HEK293T (cell line): ENCODE measurements at places on chromosomes 12 and 14.

DNA sequence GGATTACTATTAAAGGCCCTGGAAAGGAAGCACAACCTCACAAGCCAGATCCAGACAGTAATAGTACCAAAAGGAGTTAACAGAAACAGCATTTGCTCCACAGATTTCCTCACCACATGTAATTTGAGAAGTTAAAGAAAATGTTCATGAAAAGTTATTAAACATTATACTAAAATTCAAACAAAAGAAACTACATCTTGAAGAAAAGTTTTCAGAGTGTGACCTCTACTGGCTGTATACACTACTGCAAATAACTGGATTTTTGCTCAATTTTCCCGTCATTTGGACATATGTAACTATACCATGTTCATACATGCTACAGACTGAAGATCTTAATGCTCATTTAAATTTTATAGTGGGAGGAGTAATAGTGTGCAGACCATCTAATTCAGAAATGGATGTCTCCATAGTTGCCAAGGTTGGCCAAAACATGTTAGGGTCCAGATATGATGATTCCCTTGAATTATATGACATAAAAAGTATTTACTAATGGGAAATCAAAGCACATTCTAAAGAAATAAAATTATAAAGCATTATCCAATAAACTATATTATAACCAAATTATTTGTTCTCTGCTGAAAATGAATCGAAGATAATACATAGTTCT lies 5.6 kb downstream of the KRR1 start:
- DNase-seq: no peak

GRCh38 chr12:94689646-94690036 lies 39.3 kb upstream of the TMCC3 start:
- no peak for DNase-seq

GRCh38 chr14:67420102-67420739 lies 8.3 kb upstream of the PLEK2 start:
- peak; percentile 48 for DNase-seq

DNA sequence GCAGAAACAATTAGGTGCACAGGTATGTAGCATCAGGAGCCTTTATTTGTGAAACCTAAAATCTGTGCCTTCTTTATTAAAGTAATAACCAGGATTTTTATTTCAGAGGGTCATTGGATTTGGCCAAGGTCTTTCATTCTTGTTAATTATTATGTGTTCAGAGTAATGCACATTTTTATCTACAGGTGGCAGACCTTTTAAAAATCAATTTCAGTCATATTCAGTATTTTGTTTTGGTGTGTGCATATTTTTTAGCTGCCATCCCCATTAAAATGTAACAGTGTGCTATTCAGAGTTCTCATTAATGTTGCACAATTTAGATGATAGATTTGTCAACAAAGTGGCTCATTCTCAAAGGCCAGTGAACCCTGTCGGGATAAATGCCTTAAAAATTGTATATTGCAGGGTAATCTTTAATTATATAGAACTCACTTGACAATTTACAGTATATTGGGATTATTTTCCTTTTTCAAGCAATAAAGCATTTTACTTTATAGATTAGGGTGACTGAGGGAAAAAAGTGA lies 319.3 kb upstream of the SOX5 start:
- no peak for DNase-seq

- DNase-seq: no peak
Measured at GRCh38 chr14:54839701-54840119, 62.9 kb downstream of the GCH1 start.

DNA sequence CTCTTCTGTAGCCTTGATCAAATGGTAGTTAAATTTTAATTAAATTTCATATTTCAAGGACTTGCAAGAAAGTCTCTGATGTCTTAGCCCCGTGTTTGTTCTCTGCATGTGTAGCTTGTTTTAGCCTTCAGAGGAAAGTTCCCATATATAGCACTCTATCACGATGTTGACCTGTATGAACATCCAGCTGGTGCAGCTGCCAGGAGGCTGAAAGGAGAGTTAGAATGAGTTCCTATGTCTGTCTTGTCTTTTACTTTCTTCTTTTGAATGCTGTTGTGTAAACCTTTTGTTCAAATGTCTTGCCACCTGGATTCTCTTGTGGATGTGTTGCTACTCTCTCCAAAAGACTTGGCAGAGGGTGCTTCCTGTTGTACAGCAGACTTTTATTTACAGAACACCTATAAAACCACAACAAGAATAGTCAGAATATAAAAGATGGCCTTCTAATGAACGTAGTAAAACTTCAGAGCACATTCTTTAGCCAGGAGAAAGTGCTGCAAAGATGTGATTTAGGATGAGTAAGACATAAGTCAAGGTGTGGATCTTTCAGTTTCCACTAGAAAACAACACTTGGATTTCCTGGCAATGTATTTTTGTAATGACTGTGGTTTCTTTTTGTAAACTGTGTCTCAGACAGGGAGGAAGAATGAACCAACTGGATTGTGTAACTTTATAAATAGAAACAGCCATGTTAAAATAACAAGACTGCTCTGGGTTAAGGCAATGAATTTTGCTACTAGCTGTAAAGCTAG lies 17.2 kb downstream of the NAV3 start:
- no peak for DNase-seq

GRCh38 chr14:62665286-62665685 lies 380.0 kb downstream of the KCNH5 start:
- no peak for DNase-seq

DNA sequence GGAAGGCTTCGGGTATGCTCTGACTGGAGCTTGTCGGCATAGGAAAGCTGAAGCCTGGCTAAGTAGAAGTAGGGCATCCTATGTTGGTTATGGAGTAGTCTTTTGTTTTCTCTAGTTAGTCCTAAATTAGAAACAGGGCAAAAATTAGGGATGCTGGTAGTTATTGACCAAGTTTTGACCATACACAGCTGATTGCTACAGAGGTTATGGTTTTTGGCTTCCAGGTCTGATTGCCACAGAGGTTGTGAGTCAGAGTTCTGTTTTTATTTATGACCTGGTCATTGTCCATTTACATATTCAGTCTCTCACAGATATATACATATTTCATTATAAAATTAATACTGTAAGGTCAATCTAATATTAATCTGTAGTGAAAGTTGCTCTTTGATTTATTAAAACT lies 219.2 kb downstream of the FSCB start:
- no peak for DNase-seq

DNA sequence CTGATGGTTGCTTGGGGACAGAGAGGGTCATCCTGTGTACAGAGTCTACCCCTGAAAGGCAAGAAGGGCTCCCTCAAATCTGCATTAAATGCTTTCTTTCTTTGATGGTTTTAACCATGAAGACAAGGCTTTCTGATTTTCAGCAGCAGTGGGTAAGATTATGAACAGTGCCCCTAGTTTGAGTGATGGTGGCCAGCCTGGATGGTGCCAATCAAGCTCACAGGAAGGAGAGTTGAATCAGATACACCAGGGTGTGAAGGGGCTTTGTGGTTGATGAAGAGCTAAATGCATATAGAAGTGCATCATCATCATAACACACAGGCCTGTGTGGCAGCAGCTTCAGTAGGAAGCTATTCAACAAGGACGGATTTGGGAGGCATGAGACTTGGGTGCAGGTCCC lies 5.7 kb downstream of the KRT85 start:
- DNase-seq: no peak

DNA sequence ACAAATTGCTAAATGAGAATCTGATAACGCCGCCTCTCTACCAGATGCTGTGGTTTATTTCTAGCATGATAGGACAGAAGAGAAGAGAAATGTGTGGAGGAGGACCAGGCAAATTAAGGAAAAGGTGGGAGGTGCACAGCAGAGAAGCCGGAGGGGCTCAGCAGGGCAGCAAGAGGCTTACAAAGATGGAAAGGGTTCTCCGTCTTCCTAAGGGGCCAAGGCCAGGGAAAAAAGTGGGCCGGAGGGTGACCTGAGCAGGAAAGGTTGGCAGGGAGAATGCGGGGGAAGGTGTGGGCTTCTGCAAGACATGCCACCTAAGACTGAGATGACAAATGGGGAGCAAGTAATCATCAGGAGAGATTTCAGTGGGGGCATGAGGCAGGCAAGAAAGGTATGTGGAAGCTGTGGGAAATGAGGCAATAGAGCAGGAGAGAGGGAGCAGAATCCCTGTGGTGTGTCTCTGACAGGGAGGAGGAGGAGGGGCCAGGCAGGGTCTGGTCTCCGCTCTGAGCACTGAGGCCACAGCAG lies 18.7 kb downstream of the MANSC1 start:
- DNase-seq: no peak

DNA sequence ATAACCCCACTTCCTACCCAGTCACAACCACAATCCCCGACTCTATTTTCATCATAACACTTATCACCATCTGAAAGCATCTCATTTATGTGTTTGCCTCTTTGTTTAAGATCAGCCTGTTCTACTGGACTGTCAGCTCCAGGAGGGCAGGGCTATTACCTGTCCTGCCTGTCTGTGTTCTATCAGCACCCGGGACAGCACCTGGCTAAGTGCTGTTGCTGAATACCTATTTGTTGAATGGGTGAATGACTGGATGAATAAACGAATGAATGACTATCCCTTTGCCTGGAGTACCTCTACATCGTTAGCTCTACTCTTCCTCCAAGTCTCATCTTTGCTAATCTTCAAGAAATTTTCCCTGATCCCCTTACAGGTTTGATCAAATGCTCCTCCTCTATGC lies 69.0 kb downstream of the WSCD2 start:
- DNase-seq: no peak

- no peak for DNase-seq
Measured at GRCh38 chr12:114238808-114239207, 167.1 kb downstream of the TBX5 start.

DNA sequence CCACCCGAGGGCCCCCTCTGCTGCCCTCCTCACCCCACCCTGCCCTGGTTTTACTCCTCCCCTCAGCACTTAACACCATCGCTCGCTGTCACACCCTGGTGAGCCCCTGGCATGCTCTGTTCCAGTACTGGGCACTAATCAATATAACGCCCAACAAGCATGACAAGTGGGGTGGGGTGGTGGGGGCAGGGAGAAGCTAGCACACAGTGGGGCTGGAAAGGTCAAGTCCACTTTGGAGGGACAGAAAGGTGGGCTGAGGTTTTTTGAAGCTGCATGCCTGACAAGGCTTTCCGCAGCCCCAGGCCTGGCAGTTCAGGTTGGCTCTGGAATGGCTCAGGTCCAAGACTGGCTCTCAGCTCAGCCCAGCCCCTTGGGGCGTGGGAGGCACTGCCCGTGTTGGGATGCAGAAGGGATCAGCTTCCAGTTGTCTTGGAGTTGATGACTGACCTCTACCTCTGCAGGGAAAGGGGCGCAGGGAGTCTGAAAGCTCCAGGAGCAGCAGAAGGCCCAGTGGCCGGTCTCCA lies 34.1 kb downstream of the PLEKHG3 start:
- DNase-seq: no peak

DNA sequence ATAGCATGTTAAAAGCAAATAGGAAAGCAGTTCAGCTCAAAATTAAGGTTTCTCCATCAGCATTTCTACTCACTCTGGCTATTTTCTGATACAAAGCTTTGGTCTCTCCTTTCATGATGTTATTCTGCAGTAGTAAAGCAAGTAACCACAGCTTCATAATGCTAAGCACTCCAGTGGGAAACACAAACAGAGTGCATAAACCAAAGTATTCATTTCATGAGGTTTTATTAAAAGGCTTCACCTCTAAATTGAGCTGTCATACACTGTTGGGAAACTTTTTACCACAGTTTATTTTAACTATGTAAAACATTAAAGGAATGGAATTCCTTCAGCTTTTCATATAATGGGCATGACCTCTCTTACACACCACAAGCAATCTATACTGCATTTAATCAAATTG lies 157.9 kb upstream of the LMO3 start:
- DNase-seq: no peak

GRCh38 chr12:19689226-19689625 lies 249.9 kb downstream of the AEBP2 start:
- DNase-seq: no peak

- DNase-seq: no peak
Measured at GRCh38 chr14:80426683-80427082, 215.4 kb upstream of the DIO2 start.

GRCh38 chr14:57797160-57797559 lies 68.7 kb downstream of the SLC35F4 start:
- DNase-seq: no peak

DNA sequence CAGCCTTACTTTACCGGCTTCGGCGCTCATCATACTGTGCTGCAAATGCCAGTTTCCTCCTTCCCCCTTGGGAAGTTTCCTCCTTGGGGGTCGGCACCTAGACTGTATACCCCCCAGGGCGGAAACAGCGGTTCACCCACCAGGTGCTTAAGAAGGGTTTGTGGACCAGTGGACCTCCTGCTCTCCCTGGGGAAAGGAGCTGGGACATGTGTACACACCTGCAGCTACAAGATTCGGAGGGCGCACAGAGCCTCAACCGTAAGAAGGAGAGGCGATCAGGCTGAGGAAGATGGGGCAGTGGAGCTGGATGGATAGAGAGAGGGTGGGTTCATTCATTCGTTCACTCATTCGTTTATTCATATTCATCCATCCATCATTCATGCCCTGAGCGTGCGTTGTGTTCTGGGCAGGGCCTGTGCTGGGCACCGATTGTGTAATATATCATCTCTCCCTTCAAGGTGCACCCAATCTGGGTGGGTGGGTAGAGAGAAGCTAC lies 717 bp upstream of the ZNF839 start:
- DNase-seq: no peak

- no peak for DNase-seq
Measured at GRCh38 chr14:95920769-95921438, 44.3 kb downstream of the TUNAR start.

DNA sequence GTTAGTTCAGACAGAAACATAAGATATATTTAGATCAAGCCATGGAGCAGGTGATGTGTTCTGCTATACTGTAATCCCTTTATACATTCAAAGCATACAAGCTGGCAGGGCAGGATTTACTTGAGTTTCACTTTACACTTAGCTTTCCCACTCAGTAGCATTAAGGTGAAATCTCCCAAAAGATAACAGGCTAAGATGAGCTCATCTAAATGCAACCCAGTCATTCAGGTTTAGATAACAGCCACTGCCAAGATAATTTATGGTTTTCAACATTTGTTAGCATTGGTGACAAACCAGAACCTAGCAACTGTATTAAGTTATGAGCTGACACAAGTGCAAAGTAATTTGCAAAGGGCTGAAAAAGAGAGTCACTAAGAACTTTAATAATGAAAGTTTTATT lies 925.1 kb upstream of the ATXN7L3B start:
- DNase-seq: no peak

- DNase-seq: no peak
Measured at GRCh38 chr12:97342130-97342529, 120.5 kb upstream of the RMST start.

DNA sequence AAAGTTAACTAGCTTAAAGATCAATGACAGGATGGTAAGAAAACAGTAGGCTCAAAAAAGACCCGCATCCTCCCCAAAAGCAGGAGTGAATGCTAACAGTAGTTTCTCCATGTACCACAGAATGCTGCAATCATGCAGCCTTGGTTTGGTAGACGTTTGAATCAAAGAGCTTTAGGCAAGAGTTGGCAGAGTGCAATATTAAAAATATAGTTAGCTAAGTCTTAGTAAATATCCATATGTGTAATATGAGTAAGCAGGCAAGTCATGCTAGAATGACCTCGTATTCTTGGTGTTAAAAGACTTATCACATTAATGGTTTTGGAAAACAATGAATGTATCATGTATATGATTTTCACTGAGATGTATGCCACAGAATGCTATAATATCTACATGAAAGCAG lies 18.8 kb upstream of the KLRF1 start:
- no peak for DNase-seq
